SK-N-MC (cell line): ENCODE measurements at places on chromosomes 2 and 18.

- DNase-seq: no peak
Observed at GRCh38 chr2:214630402-214631045, 179.0 kb downstream of the BARD1 start.

DNA sequence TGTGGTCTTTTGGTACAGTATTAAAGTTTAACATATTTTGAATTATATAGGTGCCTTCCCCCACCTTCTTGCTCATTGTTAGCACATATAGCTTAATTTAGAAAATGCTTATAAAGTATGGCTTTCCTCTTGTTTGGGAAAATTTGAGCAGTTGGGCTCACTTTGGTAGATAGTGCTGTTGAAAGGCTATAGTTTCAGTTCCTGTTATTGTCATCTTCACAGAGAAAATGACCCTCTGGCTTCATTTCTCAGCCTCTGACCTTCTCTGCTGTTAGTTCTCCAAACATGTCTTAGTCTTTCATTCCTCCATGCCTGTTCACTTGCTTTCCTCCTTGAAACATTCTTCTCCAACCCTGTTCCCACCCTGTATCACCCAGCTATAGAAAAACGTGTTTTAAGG is 200.6 kb downstream of the WDR7 start:
- DNase-seq: no peak

- DNase-seq: no peak
Observed at GRCh38 chr2:54081574-54081973, 33.8 kb upstream of the ACYP2 start.

GRCh38 chr18:33606621-33607020 is 28.6 kb downstream of the ASXL3 start:
- DNase-seq: no peak

DNA sequence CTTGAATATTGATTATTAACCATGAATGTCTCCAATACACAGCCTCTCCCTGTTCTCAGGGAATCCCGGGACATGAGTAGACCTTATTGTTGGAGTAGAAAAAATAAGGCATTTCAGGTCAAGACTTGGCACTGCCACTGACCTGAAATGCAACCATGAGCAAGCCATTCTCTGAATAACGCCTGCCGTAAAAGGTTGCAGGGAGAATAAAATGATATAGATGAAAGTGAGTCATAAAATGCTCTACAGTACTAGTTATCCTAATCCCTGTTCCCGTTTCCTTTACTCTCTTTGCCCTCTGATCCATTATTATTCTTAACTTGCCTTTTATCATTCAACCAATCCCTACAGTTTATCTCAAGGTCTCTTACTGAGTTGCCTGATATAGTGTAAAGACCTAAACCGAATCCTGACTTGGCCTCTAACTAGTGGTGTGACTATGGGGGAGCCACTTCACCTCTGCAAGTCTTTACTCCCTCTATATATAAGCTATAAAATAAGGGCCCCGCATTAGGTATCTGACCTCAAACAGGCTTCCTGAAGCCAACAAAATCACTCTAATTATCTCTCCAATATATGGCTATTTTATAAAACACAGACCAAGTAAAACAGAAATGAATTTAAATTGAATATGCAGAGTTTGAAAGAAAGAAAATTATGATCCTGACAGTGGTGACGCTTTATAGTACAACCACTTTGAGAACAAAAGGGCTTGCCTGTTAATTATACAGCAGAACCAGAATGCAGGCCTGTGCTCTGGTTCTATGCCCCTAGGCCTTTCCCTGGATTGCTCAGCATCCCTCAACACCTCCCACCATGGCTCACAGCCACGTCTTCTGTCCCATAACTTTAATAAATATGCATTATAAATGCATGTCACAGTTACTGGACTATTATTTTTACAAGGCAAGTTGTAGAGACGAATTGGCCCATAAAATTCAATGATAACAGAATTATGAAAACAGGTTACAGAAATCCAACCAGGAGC is 183.1 kb downstream of the STK39 start:
- DNase-seq: peak; percentile 63

GRCh38 chr2:96529376-96530143 is 7.0 kb upstream of the ARID5A start:
- no peak for DNase-seq

GRCh38 chr2:100391735-100392515 is 25.5 kb downstream of the CHST10 start:
- no peak for DNase-seq

GRCh38 chr2:43714164-43714563 is 37.9 kb upstream of the C1GALT1C1L start:
- DNase-seq: no peak

- no peak for DNase-seq
Observed at GRCh38 chr18:29979881-29980280, 1062.7 kb downstream of the DSC3 start.
